ENCODE measurements at places on chromosomes 5 and 9.

DNA sequence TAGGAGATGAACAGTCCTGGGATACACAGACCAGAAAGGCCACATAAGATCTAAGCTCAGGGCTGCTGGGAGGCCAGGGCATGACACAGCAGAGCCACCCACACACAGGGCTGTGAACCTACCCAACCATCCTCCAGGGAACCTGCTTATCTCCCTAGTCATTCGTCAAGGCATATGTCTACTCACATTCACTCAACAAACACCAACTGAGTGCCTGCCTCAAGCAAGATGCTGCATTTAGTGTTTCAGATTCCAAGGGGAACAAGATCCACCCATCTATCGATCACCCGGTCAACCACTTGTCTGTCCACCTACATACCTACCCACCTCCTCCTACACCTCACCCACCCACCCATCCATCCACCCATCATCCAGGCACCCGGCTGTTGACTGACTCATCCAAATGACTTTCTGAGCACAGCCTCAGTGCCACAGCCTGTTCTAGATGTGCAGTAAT lies 1.9 kb downstream of the DPM2 start:
- no peak for DNase-seq

DNA sequence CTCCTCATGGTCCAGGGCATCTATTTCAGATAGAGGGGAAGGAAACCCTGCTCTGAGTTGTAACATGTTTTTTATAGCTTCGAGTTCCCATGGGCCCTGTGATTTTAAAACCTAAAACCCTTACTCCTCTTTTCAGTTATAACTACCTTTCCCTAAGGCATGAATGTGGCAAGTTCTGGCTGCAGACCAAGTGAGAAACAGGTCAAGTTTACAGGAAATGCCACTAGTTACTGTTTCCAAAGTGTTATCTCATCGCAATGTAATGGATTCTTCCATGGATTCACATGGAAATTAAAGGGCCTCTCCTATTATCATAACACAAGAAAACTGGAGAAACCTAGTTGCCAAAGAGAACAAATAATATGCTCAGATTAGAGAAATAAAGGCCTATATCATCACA lies 574.5 kb upstream of the GRAMD2B start:
- DNase-seq, result no peak

- DNase-seq, result no peak
Measured at GRCh38 chr5:154866841-154867240, 8.4 kb downstream of the CNOT8 start.

- DNase-seq, result peak; percentile 18
Measured at GRCh38 chr5:76114179-76114851, 31.1 kb downstream of the SV2C start.

DNA sequence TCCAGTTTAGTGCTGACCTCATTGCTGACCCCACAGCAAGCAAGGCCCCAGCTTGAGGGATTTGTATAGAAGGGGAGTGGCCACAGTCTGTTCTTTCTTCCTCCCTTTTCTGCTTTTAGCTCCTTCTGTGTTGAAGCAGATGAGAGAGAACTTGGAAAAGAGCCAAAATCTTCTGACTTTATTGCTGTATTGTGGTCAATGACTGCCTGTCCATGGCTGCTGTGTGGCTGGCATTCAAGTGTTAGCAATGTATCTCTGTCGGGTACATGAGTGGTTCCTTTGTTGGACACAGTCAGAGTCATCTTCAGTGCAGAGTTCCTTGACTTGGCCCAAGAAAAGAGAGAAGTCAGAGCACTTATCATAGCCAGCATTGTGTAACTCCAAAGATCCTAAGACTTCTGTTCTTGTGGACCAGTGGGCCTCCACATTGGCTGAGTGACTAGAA lies 154.1 kb downstream of the LRRC70 start:
- no peak for DNase-seq

All from A673 (cell line).